ENCODE measurements at places on chromosomes 4 and X.

GRCh38 chr4:2186133-2186864, 55.6 kb downstream of the HAUS3 start:
- DNase-seq, result peak; percentile 29

- no peak for DNase-seq
Measured at GRCh38 chrX:48826876-48827653, 752 bp downstream of the ERAS start.

GRCh38 chr4:83440148-83440814, 15.3 kb downstream of the HELQ start:
- no peak for DNase-seq

GRCh38 chr4:99625369-99625768, 32.3 kb downstream of the C4orf54 start:
- DNase-seq, result peak; percentile 79

DNA sequence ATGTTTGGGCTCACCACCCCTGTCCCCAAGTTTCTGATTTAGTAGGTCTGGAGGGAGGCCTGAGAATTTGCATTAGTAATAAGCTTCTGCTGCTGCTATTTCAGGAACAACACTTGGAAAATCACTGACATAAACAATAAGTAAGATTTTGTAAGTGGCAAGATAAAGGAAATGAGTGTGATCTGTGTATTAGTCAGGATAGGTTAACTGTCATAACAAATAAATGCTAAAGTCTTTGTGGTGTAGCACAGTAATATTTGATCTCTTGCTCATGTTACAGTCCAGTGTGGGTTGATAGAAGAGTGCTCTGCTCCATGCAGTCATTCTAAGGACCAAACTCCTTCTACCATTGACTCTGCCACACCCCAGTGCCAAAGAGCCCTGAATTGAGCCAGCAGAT, 67.0 kb downstream of the NHS start:
- no peak for DNase-seq

DNA sequence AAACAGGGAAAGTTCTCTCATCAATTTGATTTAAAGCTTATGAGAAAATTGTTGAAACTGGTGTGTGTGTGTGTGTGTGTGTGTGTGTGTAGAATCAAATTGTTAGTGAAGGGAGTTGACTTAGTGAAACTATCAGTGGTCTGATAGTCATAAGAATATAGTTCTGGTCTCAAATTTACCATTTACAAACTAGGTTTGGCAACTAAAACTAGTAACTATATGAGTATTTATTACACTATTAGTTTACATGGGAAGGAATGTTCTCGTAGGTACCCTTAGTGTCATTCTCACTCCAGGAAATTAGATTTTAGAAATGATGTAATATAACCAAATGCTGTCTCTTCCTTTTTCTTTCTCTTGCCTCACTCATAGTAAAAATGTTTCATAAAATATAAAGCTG, 11.9 kb downstream of the SULT1E1 start:
- no peak for DNase-seq

DNA sequence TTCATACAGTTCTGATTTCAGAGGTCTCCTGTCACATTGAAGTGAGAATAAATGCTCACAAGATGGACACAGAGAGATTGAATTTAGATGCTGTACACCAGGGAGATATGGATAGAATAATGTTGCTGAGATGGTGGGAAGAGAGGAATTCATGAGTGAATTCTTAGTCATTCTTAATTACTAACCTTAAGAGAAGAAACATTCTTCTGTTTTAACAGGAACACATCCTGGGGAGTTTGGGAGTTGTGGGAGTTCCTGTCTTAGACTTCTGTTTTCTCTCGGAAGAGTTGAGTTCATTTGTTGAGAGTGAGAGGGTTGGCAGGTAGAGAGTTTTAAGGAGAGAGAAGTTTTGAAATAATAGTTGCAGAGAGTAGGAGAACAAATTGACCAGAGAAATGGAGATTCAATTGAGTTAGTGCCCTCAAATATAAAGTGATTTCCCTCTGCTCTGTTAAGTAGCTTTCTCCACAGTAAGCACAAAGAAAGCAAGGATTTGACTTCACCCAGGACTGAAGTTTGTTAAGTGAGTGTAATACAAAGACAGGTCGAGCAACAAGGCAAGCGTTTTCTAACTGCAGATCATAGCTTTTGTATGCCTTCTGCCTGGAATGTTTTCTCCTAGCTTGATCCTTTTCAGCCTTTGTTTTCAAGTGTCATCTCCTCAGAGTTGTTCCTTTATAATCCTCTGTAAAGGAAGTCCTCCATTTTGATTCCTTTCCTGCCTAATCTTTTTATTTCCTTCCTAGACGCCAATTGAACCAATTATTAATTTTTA, 205.9 kb downstream of the RAPGEF2 start:
- no peak for DNase-seq

GRCh38 chr4:106979476-106979875, 56.6 kb downstream of the DKK2 start:
- no peak for DNase-seq

DNA sequence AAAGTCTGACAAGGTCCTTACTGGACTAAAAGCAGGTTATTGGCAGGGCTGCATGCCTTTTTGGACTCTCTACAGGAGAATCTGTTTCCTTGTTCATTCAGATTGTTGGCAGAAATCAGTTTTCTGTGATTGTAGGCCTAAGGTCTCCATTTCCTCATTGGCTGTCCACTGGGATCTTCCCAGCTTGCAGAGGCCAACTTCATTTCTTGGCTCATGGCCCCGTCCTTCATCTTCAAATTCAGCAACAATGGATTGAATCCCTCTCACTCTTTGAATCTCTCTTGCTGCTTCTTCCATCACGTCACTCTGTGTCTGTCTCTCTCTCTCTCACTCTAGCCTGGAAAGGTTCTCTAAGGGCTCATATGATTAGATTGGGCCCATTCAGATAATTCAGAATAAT, 14.9 kb upstream of the GLUD2 start:
- DNase-seq, result no peak

DNA sequence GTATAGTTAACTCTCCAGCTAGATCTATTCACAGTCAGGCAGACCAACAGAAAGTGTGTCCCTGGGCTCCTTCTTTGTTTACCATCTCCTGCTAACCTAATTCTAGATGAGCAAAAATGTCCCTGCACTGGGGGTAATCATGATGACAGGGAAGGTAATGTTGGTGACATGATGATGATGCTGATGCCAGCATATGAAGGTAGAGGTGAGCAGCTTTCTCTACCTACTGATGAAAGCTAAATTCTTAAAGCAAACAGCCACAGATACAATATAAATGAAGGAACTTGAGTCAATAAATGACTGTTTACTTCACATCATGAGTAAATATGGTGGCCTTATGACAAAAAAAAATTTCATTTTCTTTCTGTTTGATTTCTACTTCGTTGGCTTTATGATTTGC, 78.5 kb downstream of the NKX6-1 start:
- no peak for DNase-seq

DNA sequence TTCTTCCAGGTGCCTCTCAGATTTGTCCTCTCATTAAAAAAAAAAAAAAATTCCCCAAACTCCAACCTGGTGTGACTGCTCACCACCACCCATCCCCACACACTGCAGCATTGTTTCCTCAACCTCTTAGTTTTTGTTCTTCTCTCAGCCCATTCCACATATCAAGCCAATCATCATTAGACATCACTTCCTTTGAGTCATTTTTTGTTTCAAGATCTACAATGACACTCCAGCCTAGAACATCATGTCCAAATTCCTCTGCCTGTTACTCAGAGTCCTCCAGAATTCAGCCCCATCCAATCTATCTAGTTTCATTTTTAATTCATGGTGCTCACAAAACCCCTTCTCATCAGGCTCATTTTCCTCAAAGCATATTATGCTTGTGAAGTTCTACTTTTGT, 262.5 kb upstream of the TEX13A start:
- DNase-seq, result no peak

All from MM.1S (cell line).